ENCODE measurements at places on chromosomes 13 and 19. TPM values are rescaled to one million over a fixed set of nuclear protein-coding genes. Genes with fewer than 3 reads are reported as not detected.

GRCh38 chr13:61144834-61145593 is 270.6 kb downstream of the PCDH20 start:
- no peaks in the 10 kb centered on the region for H3K4me1 ChIP-seq
- H3K4me3 ChIP-seq, result no peak overlapping the region
- DNase-seq, result no peak

- no peaks in the 10 kb centered on the region for H3K4me1 ChIP-seq
- no peak overlapping the region for H3K4me3 ChIP-seq
- H3K27me3 ChIP-seq, result no peaks in the 10 kb centered on the region
- H3K36me3 ChIP-seq, result no peaks in the 10 kb centered on the region
- DNase-seq, result no peak
- H3K27ac ChIP-seq, result no peak overlapping the region
Observed at GRCh38 chr19:11279505-11280236, 16.3 kb upstream of the TSPAN16 start.

- H3K36me3 ChIP-seq, result no peaks in the 10 kb centered on the region
- no peaks in the 10 kb centered on the region for H3K27me3 ChIP-seq
- DNase-seq, result no peak
- no peak overlapping the region for H3K27ac ChIP-seq
- H3K4me1 ChIP-seq, result no peaks in the 10 kb centered on the region
Observed at GRCh38 chr19:1685046-1685445, 32.6 kb upstream of the TCF3 start.

DNA sequence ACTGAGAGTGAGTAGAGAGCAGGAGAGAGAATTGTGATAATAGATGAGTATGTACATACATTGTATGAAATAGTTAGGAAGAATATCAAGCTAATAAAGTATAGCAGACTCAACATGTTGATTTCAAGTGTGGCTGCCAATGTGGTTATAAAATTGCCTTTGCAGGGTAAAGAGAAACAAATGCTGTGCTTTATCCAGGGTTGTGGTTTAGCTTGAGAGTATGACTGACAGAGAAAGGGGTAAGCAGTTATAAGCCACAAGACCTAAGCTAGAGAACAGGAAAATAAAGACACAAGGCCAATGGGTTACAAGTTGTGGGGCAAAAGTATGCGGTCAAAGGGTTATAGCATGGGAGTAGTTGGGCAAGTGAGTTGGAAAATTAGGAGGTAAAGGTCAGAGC is 1217.5 kb downstream of the DIAPH3 start:
- no peak for DNase-seq
- no peak overlapping the region for H3K27ac ChIP-seq
- no peaks in the 10 kb centered on the region for H3K27me3 ChIP-seq

- H3K36me3 ChIP-seq, result no peaks in the 10 kb centered on the region
- H3K4me1 ChIP-seq, result no peaks in the 10 kb centered on the region
- H3K4me3 ChIP-seq, result no peak overlapping the region
- H3K27ac ChIP-seq, result no peak overlapping the region
- no peak for DNase-seq
- no peaks in the 10 kb centered on the region for H3K27me3 ChIP-seq
Observed at GRCh38 chr13:78997902-78998629, 339.1 kb upstream of the OBI1 start.

The WASF3 gene
- total RNA-seq, result 20.2 TPM

GRCh38 chr13:80237646-80238045 is 103.3 kb downstream of the SPRY2 start:
- no peaks in the 10 kb centered on the region for H3K27me3 ChIP-seq
- H3K4me1 ChIP-seq, result peaks cover 7% of the 10 kb centered on the region
- no peak overlapping the region for H3K4me3 ChIP-seq
- no peaks in the 10 kb centered on the region for H3K36me3 ChIP-seq

The ADGRL1 gene
- 37.7 TPM for total RNA-seq

The ZNF420 gene
- total RNA-seq, result 13.7 TPM

- H3K36me3 ChIP-seq, result no peaks in the 10 kb centered on the region
- DNase-seq, result no peak
- H3K4me3 ChIP-seq, result no peak overlapping the region
- no peaks in the 10 kb centered on the region for H3K4me1 ChIP-seq
Observed at GRCh38 chr19:38952395-38953165, 21.8 kb downstream of the MRPS12 start.

DNA sequence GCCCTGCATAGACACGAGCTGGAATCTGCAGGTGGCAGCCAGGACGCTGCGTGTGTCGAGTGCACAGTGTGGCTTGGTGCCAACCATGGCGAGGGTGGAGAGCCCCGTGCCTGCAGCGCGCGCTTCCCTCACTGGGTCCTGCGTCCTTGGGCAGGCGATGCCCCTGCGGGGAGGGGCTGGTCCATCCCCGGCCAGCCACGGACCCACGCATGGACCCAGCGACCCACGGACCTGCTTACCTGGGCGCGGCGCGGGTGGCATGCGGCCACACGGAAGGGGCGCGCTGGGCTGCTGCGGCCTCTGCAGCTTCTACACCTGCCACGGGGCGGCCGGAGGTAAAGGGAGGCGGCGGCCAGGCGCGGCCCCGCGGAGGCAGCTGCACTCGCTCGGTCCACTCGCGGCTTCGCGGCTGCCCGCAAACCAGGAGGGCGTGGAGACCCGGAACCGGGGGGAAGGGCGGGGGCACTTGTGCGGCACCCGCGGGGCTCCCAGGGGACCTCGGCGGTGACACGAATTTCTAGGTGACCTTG is 569 bp upstream of the MCF2L start:
- no peak overlapping the region for H3K27ac ChIP-seq

The RFPL4AL1 gene
- total RNA-seq, result not detected

DNA sequence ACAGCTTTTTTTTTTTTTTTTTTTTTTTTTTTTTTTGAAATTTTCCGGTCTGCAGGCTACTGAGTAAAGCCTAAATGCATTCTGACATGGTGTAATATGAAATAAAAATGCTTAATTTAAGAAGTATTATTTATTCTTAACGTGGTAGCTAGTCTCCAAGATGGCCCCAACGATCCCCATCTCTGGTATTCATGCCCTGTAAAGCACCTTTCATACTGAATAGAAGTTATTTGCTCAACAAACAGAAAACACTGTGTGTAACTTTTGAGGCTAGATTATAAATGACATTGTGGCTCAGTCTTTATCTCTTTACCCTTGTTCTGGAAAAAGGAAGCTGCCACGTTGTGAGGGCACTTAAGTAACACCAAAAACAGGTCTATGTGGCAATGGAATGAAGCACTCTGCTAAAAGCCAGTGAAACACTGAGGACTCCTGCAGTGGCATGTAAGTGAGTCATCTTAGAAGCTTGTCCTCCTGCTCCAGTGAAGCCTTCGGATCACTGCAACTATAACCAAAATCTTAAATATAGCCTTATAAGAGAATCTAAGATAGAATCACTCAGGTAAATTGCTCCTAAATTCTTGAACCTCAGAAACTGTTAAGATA is 128.7 kb downstream of the UGGT2 start:
- DNase-seq, result peak; percentile 7
- no peak overlapping the region for H3K27ac ChIP-seq
- peaks cover 9% of the 10 kb centered on the region for H3K4me1 ChIP-seq
- H3K27me3 ChIP-seq, result no peaks in the 10 kb centered on the region
- no peak overlapping the region for H3K4me3 ChIP-seq
- no peaks in the 10 kb centered on the region for H3K36me3 ChIP-seq

- H3K4me3 ChIP-seq, result no peak overlapping the region
- H3K27me3 ChIP-seq, result no peaks in the 10 kb centered on the region
- H3K36me3 ChIP-seq, result no peaks in the 10 kb centered on the region
Observed at GRCh38 chr13:79227418-79227817, 178.6 kb downstream of the RBM26 start.

GRCh38 chr13:94435604-94436226 is 43.8 kb downstream of the DCT start:
- peaks cover 2% of the 10 kb centered on the region for H3K27me3 ChIP-seq
- H3K27ac ChIP-seq, result no peak overlapping the region
- H3K36me3 ChIP-seq, result no peaks in the 10 kb centered on the region
- no peak for DNase-seq
- H3K4me1 ChIP-seq, result no peaks in the 10 kb centered on the region

DNA sequence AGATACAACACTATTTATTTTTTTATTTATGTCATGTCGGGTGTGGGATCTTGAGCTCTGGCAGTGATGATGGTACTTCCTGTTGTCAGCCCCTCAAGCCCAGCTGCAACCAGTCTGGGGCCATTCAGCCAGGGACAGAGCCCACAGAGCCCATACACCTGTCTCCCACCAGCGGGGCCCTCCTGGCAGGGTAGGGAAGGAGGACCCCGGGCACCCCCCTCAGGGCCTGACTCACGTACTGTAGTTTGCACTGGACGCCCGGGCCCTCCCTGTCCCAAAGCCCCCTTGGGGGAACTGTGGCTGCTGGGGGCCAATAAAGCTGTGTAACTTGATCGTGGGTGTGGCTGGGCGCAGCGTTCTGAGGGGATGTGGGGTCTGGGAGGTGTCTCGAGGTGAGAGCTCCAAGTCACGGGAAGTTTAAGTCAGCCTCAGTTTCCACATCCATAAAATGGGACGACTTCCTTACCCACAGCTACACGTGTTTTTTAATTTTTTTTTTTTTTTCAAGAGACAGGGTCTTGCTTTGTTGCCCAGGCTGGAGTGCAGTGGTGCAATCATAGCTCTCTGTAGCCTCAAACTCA is 9.5 kb downstream of the ATG4D start:
- H3K4me3 ChIP-seq, result no peak overlapping the region
- H3K27me3 ChIP-seq, result no peaks in the 10 kb centered on the region
- no peak overlapping the region for H3K27ac ChIP-seq
- no peaks in the 10 kb centered on the region for H3K36me3 ChIP-seq
- no peaks in the 10 kb centered on the region for H3K4me1 ChIP-seq

- peaks cover 8% of the 10 kb centered on the region for H3K36me3 ChIP-seq
- H3K27me3 ChIP-seq, result no peaks in the 10 kb centered on the region
- no peak for DNase-seq
- no peaks in the 10 kb centered on the region for H3K4me1 ChIP-seq
- no peak overlapping the region for H3K4me3 ChIP-seq
- no peak overlapping the region for H3K27ac ChIP-seq
Observed at GRCh38 chr13:25253702-25254101, 33.6 kb downstream of the MTMR6 start.

DNA sequence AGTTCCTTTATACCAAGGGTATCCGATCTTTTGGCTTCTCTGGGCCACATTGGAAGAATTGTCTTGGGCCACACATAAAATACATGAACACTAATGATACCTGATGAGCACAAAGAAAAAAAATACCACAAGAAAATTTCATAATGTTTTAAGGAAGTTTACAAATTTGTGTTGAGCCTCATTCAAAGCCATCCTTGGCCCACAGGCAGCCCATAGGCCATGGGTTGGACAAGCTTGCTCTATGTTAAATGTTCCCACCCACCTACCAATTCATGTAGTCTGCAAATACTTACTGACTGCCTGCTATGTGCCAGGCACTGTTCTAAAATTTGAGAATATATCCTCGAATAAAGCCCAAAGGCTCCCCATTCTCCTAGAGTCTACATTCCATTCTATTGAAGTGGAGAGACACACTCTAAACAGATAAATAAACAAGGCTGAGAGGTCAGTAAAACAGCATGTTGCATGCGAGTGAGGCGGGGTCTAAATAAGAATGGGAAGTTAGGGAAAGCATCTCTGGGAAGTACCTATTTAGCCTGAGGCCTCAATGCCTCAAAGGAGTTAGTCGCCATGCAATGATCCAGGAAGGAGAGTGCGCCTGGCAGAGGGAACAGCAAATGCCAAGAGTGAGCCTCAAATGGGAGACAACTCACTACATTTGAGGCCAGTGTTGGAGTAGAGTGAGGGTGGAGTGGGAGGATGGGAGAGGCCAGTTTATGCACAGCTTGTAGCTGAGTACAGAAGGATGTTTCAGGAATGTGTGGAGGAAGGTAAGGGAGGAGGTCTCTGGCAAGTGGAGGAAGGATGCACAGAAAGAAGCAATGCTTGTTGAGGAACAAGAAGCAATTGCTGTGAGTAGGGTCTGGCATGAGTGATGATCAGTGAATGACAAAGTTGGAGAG is 52.5 kb upstream of the CLDN10 start:
- no peak for DNase-seq
- H3K4me3 ChIP-seq, result no peak overlapping the region
- H3K36me3 ChIP-seq, result no peaks in the 10 kb centered on the region
- H3K4me1 ChIP-seq, result no peaks in the 10 kb centered on the region

- H3K36me3 ChIP-seq, result no peaks in the 10 kb centered on the region
- H3K27me3 ChIP-seq, result no peaks in the 10 kb centered on the region
- H3K4me3 ChIP-seq, result no peak overlapping the region
- H3K27ac ChIP-seq, result no peak overlapping the region
Observed at GRCh38 chr13:40376296-40376849, 290.1 kb downstream of the FOXO1 start.

DNA sequence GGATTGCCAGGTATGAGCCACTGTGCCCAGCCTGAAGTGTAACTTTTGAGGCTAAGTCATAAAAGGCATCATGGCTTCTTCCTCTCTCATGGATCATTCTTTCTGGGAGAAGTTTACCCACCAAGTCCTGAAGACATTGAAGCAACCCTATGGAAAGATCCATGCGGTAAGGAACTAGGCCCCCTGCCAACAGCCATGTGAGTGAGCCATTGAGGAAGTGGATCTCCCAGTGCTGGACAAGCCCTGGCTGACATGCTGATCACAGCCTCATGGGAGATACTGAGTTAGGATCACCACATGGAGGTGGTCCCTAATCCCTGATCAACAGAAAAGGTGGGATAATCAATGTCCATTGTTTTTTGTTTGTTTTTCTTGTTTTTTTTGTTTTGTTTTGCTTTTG is 3.3 kb upstream of the NUDT19 start:
- no peak for DNase-seq
- H3K27me3 ChIP-seq, result no peaks in the 10 kb centered on the region
- peaks cover 10% of the 10 kb centered on the region for H3K4me1 ChIP-seq
- H3K4me3 ChIP-seq, result no peak overlapping the region
- no peaks in the 10 kb centered on the region for H3K36me3 ChIP-seq

The ZNF528 gene
- total RNA-seq, result 9.3 TPM

GRCh38 chr19:47813304-47813994 is 8.3 kb upstream of the CRX start:
- no peak overlapping the region for H3K4me3 ChIP-seq
- H3K36me3 ChIP-seq, result no peaks in the 10 kb centered on the region
- no peaks in the 10 kb centered on the region for H3K27me3 ChIP-seq
- H3K4me1 ChIP-seq, result no peaks in the 10 kb centered on the region
- no peak overlapping the region for H3K27ac ChIP-seq
- no peak for DNase-seq

GRCh38 chr19:18839465-18840287 is 7.9 kb downstream of the UPF1 start:
- H3K4me3 ChIP-seq, result no peak overlapping the region
- no peak overlapping the region for H3K27ac ChIP-seq
- H3K36me3 ChIP-seq, result no peaks in the 10 kb centered on the region
- DNase-seq, result no peak
- peaks cover 7% of the 10 kb centered on the region for H3K4me1 ChIP-seq

The LILRA5 gene
- not detected for total RNA-seq

GRCh38 chr13:38334845-38335244 is 14.8 kb upstream of the UFM1 start:
- no peaks in the 10 kb centered on the region for H3K36me3 ChIP-seq
- H3K4me3 ChIP-seq, result no peak overlapping the region
- no peak overlapping the region for H3K27ac ChIP-seq
- H3K27me3 ChIP-seq, result no peaks in the 10 kb centered on the region

- no peak overlapping the region for H3K27ac ChIP-seq
- H3K27me3 ChIP-seq, result no peaks in the 10 kb centered on the region
- DNase-seq, result no peak
- no peaks in the 10 kb centered on the region for H3K4me1 ChIP-seq
Observed at GRCh38 chr19:397941-398706, 10.8 kb downstream of the C2CD4C start.

Data from Panc1 (cell line).